ENCODE measurements at places on chromosomes 4 and X. TPM values are rescaled to one million over a fixed set of nuclear protein-coding genes. Genes with fewer than 3 reads are reported as not detected.

- no peak for DNase-seq
Measured at GRCh38 chr4:146646593-146647325, 8.1 kb downstream of the POU4F2 start.

DNA sequence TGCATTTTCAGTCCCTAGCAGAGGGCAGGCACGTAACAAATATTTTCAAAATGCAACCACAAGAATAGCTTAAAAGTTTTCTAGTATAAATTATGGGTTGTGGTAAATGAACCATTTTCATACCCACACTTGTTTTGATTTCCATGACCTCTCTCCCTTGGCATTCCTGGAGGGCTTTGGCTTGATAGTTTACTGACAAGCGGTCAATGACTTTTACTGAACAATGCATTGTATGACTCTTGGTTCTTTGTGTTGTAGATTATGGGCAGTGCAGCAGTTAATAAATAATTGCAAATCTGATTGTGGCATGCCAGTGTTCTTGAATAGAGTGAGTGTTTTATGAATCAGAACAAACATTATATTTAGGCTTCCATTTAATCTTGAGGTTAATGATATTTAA is 285.2 kb upstream of the ARX start:
- DNase-seq, result no peak

IL2RG gene
- 2.0 TPM for polyA plus RNA-seq

GRCh38 chr4:158422546-158422945 is 99.1 kb upstream of the RXFP1 start:
- DNase-seq, result peak; percentile 47

TRMT2B gene
- 7.1 TPM for polyA plus RNA-seq

CXCL3 gene
- polyA plus RNA-seq, result not detected

DNA sequence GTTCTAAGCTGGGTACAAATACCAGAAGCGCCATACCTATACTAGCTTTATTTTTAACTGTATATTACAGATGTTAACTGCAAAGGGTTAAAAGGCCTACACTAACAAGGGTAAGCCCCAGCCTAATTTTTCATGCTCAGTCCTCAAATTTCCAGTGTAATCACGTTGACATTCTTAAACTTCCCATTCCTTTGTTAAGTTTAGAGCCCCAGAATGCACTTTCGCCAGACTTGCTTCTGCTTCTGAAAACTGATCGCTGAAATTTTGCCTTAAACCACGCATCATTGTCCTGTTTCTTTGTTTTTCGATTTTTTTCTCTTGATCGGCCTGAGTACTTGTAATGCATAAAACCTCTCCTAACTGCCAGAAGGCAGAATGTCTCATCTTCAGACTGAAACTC is 2141.9 kb upstream of the AGA start:
- no peak for DNase-seq

XAGE5 gene
- not detected for polyA plus RNA-seq

- no peak for DNase-seq
Measured at GRCh38 chrX:129791961-129792570, 12.3 kb downstream of the SASH3 start.

SPANXN4 gene
- not detected for polyA plus RNA-seq

DNA sequence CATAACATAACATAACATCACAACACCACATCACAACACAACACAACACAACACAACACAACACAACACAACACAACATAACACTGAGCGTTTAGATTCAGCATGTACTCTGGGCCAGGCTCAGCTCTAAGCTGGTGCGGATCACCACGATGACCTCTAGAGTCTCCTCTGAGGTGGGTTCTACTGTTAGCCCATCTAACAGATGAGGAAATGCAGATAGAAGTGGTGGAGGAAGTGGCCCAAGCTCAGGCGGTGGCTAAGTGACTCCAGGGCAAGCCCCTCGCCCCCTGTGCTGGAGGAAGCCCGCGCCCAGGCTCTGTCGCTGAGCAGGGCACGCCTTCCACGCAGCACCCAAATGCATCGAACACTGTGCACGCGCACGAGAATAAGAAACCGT is 45.3 kb upstream of the CDKN2AIP start:
- no peak for DNase-seq

ADH4 gene
- not detected for polyA plus RNA-seq

DNA sequence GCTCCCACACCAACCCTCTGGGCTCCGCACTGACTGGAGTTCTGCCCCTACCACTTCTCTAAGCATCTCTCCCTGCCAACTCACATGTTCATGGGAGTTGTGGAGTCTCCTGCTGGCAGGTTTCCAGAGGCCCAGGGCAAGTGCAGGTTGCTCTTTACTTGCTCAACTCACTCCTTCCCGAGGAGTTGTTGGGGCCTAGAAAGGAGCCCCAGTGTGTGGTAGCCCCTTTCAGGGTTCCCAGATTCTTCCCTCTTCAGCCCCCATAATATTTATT is 52.5 kb downstream of the POF1B start:
- DNase-seq, result no peak

DNA sequence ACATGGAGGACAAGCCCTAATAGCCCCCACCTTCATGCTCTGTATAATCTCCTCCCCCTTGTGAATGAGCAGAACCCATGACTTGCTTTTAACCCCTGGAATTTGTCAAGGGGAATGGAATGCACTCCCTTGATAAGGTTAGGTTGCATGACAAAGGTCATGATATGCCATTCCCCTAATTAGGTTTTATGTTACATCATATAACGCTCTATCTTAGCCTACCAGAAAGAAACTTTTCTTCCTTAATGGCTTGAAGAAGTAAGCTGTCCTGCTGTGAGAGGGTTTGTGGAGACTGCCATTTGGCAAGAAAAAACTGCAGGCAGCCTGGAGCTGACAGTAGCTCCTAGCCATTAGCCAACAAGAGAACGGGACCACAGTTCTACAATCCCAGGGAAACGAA is 399.8 kb upstream of the MAD2L1 start:
- DNase-seq, result no peak

Data from muscle of back (tissue), 13 donors.